ENCODE measurements at places on chromosomes 2 and 18. TPM values are rescaled to one million over a fixed set of nuclear protein-coding genes. Genes with fewer than 3 reads are reported as not detected.

GRCh38 chr2:139080244-139080643 is 300.1 kb upstream of the NXPH2 start:
- no peak for DNase-seq
- H3K4me1 ChIP-seq: no peaks in the 10 kb centered on the region
- H3K36me3 ChIP-seq: no peaks in the 10 kb centered on the region
- H3K27me3 ChIP-seq: no peaks in the 10 kb centered on the region
- H3K4me3 ChIP-seq: no peak overlapping the region

DNA sequence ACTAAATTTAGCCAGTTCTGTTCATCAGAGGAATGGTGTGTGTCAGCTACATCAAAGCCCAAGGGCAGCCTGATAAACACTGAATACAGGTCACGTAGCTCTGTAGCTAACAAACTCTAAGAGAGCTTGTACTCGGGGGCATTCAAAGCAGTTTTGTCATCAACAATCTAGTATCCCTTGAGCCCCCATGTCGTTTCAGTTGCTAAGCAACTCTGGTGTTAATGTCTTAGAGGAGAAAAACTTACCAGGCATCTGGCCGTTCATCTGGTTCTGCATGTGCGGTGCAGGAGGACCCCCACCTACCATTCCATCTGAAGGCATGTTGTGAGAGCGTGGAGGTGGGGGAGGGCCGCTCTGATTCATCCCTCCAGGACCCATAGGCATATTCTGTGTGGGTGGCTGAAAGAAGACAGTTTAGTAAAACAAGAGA is 33.1 kb downstream of the SS18 start:
- no peak overlapping the region for H3K27ac ChIP-seq
- H3K36me3 ChIP-seq: peaks cover 10% of the 10 kb centered on the region
- no peak for DNase-seq

The SLC38A11 gene
- polyA plus RNA-seq: not detected

DNA sequence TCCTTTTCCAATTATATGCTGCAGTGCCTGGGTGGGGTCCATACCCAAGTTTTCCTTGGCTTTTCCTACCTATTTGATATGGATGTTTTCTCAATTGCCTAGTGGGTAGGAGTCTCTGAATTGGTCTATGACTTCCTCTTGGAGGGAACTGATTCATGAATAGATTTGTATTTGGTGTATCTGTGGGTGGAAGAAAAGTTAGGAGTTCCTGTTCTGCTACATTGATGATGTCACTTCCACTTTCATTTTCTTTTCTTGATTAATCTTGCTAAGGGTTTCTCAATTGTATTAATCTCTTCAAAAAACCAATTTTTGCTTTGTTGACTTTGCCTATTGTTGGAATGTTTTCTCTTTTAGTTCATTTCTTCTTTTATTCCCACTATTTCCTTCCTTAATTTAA is 37.4 kb upstream of the SLC9A2 start:
- no peak overlapping the region for H3K27ac ChIP-seq
- H3K4me1 ChIP-seq: peaks cover 11% of the 10 kb centered on the region
- no peak overlapping the region for H3K4me3 ChIP-seq
- no peaks in the 10 kb centered on the region for H3K36me3 ChIP-seq
- no peaks in the 10 kb centered on the region for H3K27me3 ChIP-seq

- no peak overlapping the region for H3K27ac ChIP-seq
- DNase-seq: no peak
Measured at GRCh38 chr2:23487735-23488492, 102.9 kb downstream of the KLHL29 start.
